ENCODE measurements at places on chromosomes 3 and 15. TPM values are rescaled to one million over a fixed set of nuclear protein-coding genes. Genes with fewer than 3 reads are reported as not detected.

DNA sequence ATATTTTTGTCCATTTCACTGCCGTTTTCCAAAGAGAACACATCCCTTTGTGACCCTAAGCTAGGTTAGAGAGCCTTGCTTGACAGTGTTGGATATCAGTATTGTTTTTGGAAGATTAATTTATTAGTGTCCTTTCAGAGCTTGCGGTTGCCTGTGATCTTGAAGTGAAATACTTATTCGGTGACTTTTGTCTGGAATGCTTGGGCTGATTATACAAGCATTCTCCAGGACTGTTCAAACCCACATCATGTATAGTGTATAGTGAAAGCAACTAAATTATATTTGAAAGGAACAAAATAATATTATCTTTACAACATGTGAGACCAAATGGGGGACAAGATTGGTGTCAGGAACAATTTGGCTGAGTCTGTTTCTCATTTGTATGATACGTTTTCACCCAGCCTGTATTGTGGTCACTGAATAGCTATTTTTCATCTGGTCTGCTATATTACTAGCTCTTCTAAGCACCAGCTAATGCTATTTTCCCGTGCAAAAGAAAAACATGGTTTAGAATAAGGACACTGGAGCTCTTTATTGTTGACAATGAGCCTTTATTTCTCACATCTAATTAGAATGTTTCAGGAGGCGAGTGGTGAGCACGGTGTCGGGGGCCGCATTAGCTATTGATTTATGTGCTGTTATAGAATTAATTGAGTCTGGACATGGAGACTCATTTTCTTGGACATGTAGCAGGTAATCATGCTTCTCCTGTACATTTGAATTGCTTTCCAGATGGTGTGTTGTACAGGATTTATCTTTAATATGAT lies 158.1 kb downstream of the APBA2 start:
- DNase-seq: no peak

- DNase-seq: no peak
These were observed 143.4 kb upstream of the RASGRP1 start for GRCh38 chr15:38707802-38708671.

DNA sequence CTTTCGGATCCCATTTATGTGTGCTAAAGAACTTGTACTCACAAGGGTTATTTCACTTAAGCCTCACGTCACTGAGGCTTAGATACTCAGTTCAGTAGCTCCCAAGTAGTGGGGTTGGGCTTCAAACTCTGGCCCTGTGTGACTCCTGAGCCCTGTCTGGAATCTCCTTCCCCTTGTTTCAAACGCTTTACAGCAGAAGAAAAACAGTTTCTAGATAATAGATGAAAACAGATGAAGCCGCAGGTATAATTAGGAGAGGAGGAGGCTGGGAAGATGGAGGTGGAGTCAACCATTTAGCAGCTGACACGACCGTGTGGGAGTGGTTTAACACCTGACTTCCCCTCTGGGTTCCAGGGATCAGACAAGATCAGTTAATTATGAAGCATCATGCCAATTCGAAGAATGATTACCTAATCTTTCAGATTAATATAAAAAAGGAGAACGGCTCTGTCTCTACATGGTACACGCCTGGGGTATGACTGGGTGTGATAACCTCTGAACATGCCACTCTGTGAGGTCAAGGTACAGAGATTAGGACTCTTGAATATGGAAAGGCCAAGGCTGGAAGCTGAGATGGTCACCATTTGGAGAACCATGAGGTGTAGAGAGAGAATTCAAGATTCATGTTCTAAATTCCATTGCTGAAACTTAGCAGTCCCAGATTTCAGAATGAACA lies 31.1 kb downstream of the TPM1 start:
- DNase-seq: no peak

- no peak for DNase-seq
These were observed 592 bp downstream of the RASGRF1 start for GRCh38 chr15:79089890-79090486.

- DNase-seq: no peak
These were observed 130.0 kb upstream of the NANOGP8 start for GRCh38 chr15:35215093-35215492.

- no peak for DNase-seq
These were observed 44.8 kb upstream of the RAF1 start for GRCh38 chr3:12708584-12709192.

GRCh38 chr3:69761896-69762767 lies 22.9 kb downstream of the MITF start:
- DNase-seq: peak; percentile 66

Gene RSL24D1
- total RNA-seq: 59.8 TPM

Gene SEMA6D
- 0.03 TPM for total RNA-seq

All from Panc1 (cell line).